Left renal pelvis (tissue), 4 donors: ENCODE measurements at places on chromosomes 16 and 17.

DNA sequence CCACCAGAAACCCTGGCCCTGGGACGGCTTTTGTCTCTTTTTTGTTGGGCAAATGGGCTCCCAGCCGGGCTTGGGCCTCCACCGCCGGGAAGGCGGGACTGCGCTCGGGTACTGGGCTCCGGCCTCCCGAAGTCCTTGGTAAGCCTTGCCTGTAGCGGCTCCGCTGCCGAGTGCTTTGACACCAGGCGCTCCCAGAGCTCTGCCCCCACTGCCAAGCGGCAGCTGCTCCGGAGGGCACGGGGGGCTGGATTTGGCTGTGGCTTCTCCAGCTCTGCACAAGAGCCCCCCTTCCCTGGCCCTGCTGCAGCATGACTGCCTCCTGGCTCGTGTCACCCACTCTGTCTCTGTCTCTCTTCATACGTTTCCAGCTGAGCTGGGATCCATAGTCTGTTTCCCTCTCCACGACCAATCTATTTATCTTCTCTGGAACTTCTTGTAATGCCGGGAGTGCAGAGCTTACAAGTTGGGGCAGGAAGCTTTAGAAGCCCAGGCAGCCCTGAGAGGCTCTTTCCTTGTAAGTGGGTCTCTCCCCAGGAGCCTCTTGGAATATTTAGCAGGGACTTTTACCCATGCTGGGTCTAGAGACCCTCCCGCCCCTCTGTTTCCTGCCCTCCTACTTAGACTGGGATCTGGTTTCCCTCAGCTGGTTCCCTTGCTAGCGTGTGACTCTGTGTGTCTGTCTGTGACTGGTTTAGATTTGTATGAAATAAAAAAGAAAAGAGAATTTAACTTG, 246.9 kb upstream of the GSE1 start:
- no peak for DNase-seq

DNA sequence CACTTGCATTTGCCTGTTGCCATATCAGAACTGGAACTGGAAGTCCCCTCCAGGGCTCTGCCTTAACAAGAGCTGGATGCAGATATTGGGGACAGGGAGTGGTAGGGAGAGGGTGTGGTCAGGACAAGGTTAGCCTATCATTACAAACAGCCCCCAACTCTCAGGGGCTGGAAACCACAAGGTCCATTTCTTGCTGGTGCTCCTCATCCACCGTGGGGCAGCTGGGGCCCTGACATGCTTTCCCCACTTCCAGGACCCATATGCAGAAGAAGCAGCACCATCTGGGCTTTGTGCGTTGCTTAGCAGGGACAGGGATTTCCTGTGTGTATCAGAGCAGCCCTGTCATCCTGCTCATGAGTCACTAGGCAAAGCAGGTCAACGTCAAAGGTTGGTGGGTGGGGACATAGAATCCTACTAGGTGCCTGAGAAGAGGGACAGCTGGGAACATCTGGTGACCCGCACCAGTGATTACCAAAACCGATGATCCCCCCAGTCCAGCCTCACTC, 26.9 kb downstream of the RGS9 start:
- no peak for DNase-seq

DNA sequence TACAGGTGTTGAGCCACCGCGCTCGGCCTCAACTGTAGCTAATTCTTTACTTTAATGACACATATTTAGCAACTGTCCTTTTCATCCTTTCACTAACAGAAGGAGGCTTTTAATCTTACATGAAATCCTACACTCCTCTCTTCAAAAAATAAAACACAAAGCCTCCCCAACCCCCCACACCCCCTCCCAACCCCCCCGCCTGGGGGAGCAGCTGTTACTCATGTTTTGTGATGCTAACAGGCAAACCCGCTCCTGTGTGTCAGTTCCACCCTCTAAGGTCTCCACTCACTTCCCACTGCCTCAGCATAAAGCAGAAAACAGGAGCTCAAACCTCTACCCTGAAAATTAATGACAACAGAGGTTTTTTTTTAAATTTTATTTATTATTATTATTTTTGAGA, 55.4 kb upstream of the SLC25A19 start:
- no peak for DNase-seq

- no peak for DNase-seq
Measured at GRCh38 chr17:3030096-3030495, 33.3 kb downstream of the OR1D5 start.

DNA sequence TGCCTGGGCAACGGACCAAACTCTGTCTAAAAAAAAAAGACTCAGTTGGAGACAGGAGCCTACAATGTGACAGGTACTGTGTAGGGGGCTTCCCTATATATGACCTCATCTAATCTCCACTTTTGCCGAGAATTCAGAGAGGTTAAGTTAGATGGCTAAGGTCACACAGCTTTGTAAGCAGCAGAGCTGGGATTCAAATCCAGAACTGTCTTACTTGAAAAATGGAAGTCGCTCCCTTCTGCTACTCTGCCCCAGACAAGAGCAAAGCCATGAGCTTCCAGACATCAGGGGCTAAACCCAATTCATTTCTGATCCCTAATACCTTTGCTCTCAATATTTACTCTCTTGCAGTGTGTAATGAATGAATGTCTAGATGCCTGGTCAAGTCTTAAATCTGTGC, 41.5 kb upstream of the ABCC12 start:
- no peak for DNase-seq

DNA sequence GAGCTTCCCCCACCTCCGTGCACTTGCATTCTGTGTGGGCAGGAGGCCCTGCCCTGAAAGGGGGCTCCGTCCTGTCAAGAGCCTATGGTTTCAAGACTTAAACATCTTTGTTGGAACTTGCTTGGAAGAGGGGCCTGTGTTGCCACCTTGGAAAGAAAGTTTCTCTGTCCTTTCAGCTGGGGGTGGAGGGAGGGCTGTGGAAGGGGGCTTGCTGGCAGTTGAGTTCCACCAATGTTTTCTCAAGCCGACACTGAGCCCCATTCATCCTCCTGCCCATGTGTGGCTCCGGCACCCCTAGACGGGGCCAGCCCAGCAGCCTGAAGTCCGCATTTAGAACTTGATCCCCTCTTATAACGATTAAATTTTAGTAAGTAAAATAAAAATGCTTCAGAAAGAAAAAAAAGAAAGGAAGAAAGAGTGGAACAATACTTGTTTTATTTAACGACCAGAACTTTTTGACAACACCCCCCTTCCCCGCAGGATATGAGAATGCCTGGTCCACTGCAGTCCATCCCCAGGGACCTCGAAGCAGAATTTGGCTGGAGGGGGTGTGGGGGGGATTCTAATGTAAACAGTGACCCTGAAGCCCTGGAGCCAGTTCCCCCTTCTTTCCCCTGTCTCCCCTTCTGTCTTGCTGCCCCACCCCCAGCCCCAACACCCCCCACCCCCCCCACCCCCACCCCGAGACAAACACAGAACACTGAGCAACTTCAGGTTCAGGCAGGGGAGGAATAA, 26.9 kb upstream of the CLEC18A start:
- no peak for DNase-seq

- no peak for DNase-seq
Measured at GRCh38 chr16:35735403-35736251, 2276.2 kb downstream of the TP53TG3F start.

GRCh38 chr17:78381601-78382232, 3.3 kb downstream of the PGS1 start:
- no peak for DNase-seq

DNA sequence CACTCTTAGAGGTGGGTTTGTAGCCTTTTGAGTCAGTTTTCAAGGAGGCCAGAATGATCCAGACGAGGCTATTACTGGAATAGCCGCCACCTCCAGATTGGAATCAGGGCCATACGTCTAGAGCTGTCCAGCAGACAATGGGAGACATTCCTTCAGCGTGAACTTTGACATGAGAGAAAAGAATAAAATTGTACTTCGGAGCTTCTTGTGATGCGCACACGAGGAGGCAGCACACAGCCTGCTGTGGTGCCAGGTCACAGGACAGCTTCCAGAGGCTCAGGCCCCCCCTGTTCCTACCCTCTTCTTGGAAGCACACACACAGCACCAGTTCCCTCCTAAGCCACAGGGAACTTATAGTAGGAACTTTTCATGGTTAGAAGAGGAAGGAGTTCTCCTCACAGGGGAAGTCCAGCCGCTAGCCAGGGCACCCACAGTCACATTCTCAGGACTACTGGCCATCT, 81.0 kb downstream of the VPS53 start:
- no peak for DNase-seq

DNA sequence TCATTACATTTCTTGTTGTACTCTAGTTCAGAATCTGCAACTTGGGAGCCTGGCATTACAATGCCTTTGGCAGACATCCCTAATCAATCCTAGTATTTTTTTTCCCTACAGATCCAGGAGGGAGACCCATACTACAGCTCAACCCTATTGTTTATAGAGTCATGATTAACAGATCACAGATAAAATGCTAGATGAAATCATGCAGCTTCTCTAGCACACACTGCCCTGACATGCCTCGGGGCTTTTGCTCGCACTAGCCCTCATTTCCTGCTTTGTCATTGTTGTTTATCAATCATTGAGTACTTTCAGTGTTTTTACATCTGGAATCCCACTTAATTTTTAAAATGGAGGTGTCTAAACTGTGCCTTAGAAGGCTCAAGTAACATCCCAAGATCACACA, 412.5 kb downstream of the CA10 start:
- no peak for DNase-seq

DNA sequence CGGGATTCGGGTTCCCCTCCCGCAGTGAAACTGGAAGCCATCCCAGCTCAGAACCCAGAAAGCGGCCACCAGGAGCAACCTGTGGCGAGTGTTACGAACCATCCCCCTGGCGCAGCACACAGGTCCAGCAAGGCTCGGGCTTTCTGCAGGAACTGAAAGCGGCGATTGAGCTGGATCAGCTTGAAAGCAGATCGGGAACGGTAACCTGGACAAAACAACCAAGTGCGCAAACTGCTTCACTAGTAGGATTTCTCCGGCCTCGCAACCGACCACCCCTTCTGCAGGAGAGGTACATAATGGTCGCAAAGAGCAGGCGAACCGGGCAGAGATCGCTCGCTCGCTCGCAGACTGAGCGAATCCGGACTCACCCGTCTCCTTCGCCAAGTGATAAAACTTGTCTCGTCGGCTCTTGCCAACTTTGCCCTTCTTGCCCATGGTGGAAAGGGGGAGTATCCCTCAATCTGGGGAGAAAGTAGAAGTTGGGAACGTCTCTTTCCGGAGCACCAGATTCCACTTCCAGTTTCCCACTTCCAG, 696 bp upstream of the PSMC5 start:
- DNase-seq: no peak

DNA sequence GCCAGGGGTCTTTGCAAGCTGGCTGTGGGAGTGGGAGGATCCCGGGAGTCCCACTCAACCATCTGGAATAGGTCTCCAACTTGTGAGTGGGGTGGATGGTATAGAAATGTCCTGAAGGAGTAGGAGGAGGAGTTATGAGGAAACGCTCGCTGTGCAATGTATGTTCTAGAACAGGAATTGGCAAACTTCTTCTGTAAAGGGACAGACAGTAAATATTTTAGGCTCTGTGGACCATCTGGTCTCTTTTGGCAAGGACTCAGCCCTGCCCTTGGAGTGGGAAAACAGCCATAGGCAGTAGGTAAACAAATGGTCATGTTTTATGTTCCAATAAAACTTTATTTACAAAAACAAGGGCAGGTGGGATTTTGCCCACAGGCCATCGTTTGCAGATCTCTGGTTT, 149.2 kb downstream of the NPIPB5 start:
- DNase-seq: no peak

- no peak for DNase-seq
Measured at GRCh38 chr17:77132411-77133086, 8.2 kb upstream of the SEC14L1 start.

DNA sequence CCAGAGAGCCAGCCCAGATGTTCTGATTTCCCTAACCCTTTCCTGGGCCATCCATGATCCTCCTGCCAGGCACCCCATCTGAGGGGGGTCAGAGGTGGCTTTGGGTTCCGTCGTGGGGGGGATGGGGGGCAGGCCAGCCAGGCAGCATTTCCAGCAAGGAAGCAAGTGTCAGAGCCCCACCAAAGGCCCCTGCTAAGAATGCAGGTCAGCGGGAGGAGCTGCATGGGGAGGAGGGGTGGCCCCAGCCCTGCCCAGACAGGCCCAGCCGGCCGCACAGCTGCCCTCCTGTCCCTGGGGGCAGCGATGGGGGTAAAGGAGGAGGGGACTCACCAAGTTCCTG, 2.3 kb upstream of the SCRN2 start:
- DNase-seq: no peak

- DNase-seq: no peak
Measured at GRCh38 chr17:75019710-75020109, 7.2 kb downstream of the MRPL58 start.

GRCh38 chr17:78828470-78829185, 12.0 kb downstream of the USP36 start:
- DNase-seq: no peak

DNA sequence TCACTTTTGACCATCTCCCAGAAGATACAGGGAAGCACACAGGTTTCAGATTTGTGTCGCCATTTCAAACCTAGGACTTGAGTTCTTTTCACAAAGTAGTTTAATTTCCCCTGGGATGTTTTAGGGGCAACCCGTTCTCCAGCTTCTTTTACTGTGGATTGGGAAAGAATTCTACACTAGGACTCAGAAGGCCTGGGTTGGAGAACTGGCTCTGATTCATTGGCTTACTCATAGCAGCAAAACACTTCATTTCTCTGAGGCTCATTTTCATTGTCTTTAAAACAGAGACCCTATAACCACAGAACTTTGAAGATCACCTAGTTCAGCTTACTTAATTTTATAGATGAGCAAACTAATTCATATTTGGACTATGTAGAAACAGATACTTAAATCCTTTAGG, 175.9 kb upstream of the SALL1 start:
- DNase-seq: no peak

GRCh38 chr17:66807182-66807581, 27.7 kb upstream of the CACNG5 start:
- no peak for DNase-seq

DNA sequence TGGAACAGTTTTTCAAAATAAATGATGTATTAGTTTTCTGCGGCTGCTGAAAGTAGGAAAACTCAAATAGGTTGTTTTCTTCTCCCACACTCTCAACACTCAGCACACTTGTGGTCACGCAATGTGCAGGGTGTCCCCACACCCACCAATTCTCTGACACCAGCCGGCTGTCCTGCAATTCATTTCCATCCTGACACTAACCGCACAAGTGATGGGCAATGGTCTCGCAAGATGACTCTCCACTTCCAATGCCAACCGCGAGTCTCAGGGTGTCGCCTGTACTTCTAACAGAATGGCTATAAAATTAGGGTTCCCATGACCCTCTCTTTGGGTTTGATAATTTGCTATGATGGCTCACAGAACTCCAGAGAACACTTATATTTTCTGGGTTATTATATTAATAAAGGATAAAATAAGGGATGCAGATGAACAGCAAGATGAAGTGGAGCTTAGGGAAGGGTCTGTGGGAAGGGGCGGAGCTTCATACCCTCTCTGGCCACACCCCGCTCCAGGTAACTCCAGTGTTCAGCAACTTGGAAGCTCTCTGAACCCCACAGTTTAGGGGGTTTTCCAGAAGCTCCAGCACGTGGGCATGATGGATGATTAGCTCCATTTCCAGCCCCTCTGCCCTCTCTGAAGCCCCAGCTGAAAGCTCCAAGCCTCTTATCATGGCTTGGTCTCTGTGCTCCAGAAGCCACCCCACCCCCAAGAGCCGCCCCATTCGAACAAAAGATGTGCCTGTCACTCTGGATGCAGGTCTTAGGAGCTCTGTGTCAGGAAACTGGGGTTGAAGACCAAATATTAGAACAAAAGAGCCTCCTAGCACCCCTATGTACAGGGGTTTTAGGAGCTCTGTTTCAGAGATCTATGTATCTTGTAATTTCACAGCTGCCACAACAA, 19.8 kb downstream of the TAF1C start:
- DNase-seq: no peak

GRCh38 chr16:87635541-87636049, 33.3 kb downstream of the JPH3 start:
- no peak for DNase-seq

GRCh38 chr17:74956093-74956492, 16.5 kb downstream of the HID1 start:
- no peak for DNase-seq
